GM23338 (cell line): ENCODE measurements at places on chromosomes 4 and X.

GRCh38 chrX:101164766-101165590 lies 54.6 kb upstream of the DRP2 start:
- DNase-seq, result no peak

GRCh38 chr4:118964891-118965411 lies 76.3 kb downstream of the SYNPO2 start:
- no peak for DNase-seq

DNA sequence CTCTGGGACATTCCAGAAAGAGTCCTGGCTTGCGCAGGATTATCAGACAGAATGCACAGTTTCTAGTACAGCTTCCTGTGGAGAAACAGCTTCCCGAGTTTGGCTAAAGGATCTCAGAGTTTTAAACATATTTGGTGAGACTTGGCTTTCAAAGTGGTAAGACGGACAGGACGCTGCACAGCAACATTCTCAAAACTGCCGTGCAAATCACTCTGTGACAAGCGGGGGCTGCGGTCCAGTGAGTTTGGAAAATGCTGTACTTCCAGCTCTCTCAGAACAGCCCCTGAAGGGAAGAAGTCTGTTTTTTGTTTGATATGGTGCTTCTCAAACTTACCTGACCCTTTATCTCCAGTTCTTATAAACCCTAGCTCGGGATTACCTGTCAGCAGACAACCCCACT lies 18.1 kb downstream of the LGI2 start:
- DNase-seq, result no peak

GRCh38 chr4:182808673-182809416 lies 108.3 kb downstream of the DCTD start:
- DNase-seq, result no peak

DNA sequence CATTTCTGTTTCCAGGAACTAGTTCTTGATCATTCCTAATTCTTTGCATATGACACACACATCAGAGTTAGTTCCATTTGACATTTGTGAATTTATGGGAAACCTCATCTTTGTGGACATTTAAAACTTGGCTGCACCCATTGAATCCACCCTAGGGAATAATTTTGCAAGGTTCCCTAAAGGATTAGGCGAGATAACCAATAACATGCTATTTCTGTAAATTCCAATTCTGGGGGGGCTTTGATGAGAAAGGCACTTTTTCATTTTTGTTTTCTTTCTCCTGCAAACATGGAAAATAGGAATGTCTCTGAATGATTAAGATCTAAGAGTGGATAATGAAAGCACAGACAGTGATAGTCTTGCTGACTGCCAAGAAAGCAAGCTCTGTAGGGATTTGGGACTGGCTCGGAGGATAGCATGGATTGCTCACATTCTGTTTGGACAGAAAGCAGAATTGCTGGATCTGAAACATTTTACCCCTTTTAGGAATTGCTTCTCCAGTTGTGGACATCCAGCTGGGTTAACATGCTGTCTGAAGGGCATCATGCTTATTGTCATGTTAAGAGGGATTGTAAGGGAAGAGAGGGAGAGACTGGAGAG lies 145.1 kb downstream of the NHS start:
- no peak for DNase-seq

GRCh38 chr4:64417974-64418373 lies 8.7 kb upstream of the TECRL start:
- DNase-seq, result no peak

- DNase-seq, result no peak
These were observed 75.8 kb upstream of the PRKG2 start for GRCh38 chr4:81290813-81291212.

GRCh38 chrX:41518127-41518840 lies 71.1 kb downstream of the NYX start:
- DNase-seq, result no peak

DNA sequence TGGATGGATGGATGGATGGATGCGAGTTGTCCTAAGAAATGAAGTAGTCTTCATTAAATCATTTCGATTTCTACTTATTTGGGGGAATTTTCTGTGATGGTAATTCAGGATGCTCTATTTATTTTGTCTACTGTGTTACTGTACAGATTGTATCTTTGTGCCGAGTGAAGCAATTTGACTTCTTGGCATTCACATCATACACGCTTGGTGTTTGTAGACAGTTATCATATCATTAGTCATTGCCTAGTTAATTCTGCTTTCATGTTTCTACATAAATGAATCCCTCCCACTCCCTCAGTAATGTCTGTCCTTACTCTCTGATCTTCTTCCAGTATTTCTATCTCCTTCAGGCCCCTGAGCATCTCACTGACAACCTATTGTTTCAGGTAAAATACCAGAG lies 64.0 kb downstream of the RASGEF1B start:
- no peak for DNase-seq

DNA sequence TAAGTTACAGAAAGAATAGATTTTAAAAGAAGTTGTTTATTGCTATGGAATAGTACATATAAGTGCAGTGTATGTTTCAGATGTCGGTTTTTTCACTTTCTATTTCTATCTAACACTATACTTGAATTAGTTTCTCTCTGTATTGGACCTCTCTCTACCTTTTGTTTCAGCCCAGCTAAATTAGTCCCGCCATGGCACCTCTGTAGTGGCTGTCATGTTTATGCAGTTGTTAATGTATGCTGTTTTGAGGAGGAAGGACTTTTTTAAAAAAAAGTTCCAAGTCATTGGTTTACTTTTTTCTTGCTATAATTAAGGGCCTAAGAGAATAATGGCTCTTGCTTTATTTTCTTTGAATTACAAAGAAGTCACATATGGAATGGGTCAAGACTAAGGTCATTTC lies 118.1 kb downstream of the AKAP4 start:
- DNase-seq, result no peak

DNA sequence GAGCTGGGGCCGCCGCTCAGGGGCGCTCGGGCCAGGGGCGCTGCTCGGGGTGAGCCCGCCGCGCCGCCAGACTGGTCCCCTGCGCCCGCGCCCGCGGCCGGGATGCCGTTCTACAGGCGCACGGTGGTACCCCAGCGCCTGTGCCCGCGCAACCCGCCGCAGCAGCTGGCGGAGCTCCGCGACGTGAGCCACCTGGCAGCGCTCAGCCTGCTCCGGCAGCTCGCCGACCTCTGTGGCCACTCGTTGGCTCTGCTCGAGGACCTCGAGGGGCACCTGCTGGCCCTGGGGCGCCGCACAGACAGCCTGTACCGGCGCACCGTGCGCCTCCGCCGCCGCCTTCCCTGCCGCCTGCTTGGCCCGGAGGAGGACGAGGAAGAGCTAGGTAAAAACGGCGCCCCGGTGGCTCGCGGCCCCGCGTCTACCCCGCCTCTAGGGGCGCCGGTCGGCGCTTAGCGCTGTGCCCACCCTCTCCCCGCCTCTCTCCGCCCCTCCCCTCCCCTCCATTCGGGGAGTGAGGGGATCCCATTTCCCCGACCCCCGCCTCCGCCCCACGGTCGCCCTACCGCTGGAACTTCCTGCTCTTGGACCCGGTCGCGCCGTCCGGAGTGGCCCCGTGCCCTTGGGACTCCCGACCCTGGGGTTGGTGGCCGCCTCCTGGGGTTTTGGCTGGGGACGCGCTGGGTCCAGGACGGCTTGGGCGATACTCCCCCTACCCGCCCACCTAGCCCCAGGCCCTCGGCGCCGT lies 513 bp downstream of the NHSL2 start:
- peak; percentile 66 for DNase-seq

DNA sequence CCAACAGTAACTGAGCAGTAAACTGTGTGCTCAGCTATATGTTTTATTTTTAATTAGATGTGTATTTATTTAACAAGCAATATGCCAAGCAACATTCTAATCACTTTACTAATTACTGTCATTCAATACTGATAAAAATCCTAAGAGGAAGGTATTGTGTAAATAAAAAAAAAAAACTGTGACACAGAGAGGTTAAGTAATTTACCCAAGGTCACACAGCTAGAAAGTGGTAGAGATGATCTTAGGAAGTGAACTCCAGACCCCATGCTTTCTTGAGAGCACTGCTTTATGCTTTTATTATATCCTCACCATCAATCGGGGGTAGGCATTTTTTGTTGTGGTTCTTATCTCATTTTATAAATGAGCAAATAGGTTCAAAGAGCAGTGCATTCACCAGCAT lies 417.1 kb downstream of the RAB28 start:
- DNase-seq, result no peak

DNA sequence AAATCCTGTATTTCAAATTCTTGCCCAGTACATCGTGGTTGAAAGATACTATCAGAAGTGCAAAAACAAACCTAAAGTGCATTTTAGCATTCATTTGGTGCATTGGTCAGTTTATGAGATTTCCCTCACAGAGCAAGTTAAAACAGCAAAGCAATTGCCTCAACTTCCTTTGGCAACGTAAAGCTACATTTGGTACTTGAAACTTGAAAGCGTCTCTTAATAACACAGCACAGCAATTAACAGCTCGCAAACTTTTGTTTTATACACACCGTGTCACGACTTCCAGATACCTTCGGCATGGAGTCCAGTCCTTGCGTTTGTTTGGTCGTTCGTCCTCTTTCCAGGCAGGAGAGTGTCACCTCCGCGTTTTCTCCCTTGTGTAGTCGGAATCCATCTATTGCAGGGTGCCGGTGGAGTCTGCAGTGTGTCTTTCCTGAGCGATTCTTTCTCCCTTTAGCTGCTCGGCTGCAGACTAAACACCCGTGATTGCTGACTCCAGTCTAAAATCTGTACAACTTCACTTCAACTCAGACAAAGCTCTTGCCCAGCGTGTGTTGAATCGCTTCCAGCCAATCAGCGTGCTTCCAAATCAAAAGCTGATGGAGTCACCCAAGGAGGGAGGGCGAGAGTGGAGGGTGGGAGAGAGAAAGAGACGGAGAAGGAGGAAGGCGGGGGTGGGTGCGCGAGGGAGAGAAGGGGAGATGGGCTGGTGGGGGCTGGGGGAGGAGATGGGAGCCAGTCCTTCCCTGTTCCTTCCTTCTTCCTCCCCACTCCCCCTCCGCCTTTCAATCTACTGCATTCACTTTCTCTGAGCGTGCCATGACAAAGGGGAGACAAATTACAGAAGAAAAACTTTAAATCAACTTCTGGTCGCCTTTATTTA lies at the start of gene PCDH18:
TSS of gene PCDH18 (minus strand) at position 509 of the 883 bp plus-strand sequence. CDS start at position 103, 406 bp downstream.
- peak; percentile 93 for DNase-seq
